ENCODE measurements at places on chromosomes 1 and 21.

GRCh38 chr1:101276818-101277217 is 40.0 kb downstream of the S1PR1 start:
- no peak for DNase-seq

DNA sequence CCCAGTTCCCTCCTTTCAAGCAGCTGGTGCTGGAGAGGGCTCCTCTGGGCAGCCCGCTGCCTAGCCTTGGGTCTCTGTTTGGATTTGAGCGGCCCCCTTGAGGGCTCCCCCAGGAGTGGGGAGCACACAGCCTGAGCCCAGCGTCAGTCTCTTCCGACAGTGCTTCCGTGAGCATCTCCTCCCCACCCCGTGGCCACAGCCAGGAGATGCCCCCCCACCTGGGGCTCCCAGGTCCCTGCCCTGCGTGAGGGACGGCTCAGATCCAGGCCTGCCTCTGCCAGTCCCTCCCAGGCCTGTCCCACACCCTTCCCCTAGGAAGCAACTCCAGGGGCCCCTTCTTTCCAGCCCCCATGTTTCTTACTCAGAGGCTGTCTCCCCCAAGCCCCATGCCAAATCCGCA is 3.5 kb downstream of the SAMD11 start:
- no peak for DNase-seq

DNA sequence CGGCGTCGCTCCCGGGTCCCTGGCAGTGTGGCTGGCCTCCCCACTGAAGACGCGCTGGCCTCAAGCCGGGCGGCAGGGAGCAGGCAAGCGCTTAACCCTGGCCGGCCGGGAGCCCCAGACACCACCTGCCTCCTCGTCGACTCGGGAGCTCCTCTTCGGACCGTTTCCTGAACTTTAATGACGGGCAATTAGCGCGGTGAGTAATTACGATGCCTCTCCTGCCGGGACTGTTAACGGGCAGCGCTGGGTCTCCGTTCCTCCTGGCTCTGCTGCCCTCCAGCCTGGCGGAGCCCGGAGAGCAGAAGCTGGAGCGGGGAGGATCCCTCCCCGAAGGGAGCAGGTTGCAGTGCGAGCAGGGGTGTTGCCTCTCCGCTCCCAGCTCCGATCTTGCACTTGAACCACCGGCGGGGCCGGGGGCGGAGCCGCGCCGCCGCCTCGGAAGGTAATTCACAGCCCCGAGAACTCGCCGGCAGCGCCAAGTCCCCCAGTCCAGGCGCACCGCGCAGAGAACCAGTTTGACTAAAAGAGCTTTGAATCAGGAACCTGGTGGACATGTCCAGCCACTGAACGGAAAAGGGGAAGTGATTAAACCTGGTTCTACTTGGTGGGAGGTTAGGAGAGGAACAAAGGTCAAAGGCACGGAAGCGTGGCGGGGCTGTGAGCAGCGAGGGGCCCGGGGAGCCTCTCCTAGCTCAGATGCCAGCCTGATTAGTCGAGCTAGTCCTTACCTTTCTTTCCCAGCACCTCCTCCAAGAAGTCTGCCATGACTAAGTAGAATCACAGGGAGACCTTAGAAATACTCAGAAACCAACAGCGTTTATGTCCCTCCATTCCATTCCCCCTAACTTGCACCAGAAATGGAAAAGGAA is 18.3 kb upstream of the PLEKHA6 start:
- DNase-seq: no peak

- DNase-seq: no peak
These were observed 215.9 kb upstream of the L1TD1 start for GRCh38 chr1:61978796-61979195.

DNA sequence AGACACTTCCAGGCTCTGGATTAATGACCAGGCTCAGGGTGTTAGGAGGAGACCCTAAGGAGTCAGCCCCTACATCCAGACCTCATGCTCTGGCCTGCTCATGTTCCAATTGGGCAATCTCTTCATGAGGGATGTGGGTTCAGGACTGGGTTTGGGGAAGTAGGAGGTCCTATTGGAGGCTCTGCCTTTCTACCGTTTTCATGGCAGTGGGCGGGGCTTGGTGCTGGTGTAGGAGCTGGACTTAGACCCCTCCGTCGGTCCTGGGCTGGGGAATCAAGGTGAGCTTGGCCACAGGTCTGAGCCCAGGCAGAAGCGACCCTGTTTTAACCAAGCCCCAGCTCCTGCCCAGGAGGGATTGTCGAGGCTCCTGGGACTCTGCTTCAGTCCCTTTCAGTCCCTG is 123.4 kb downstream of the PRDM16 start:
- DNase-seq: no peak

DNA sequence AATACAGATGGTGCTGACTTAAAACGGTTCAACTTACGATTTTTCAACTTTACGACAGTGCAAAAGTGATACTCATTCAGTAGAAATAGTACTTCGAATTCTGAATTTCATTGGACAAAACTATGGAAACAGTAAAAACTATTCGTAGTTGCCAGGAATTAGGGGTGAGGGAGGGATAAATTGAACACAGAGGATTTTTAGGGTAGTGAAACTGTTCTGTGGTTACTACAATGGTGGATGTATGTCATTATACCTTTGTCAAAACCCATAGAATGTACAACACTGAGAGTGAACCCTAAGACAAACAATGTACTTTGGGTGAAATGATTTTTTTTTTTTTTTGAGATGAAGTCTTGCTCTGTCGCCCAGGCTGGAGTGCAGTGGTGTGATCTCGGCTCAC is 7.5 kb downstream of the DDR2 start:
- no peak for DNase-seq

- DNase-seq: peak; percentile 62
These were observed 38.6 kb upstream of the GADD45A start for GRCh38 chr1:67646145-67647035.

GRCh38 chr1:230702934-230703678 is 10.8 kb downstream of the AGT start:
- no peak for DNase-seq

DNA sequence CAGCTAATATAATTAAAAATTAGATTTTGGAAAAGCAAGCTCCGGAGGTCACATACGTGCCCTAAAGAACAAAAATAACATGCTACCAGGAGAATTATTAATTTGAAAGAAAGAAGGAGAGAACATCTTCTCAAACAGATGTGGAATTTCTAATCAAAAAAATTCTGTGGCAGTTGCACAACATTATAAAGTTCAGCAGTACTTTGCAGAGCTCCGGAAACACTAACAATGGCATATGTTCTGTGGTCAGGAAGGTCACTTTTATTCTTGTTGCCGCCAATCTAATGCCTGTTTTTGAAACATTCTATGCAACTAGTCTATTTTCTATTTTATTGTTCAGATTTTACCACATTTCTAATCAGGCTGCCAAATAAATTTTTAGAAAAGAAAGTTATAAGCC is 186.8 kb downstream of the SMYD3 start:
- DNase-seq: peak; percentile 22

DNA sequence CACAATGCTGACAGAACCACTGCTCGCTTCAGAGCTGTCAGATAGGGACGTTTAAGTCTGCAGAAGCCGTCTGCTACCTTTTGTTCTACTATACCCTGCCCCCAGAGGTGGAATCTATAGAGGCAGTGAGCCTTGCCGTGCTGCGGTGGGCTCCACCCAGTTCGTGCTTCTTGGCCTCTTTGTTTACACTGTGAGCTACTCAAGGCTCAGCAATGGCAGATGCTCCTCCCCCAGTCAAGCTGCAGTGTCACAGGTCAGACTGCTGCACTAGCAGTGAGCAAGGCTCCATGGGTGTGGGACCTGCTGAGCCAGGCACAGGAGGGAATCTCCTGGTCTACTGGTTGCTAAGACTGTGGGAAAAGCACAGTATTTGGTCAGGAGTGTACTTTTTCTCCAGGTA is 47.1 kb downstream of the LEPR start:
- no peak for DNase-seq

DNA sequence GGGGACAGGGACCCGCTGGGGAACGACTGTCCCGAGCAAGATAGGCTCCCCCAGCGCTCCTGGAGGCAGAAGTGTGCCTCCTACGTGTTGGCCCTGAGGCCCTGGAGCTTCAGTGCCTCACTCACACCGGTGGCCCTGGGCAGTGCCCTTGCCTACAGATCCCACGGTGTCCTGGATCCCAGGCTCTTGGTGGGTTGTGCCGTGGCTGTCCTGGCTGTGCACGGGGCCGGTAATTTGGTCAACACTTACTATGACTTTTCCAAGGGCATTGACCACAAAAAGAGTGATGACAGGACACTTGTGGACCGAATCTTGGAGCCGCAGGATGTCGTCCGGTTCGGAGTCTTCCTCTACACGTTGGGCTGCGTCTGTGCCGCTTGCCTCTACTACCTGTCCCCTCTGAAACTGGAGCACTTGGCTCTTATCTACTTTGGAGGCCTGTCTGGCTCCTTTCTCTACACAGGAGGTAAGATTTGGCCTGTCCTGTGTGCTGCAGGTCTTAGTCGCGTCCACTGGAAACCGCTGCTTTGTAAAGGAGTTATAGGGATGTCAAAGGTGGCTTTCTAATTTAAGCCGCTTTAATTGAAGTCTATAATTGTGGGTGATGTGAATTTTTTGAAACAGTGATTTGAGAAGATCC is 717 bp downstream of the UBIAD1 start:
- DNase-seq: no peak

- no peak for DNase-seq
These were observed 52.6 kb upstream of the TRAPPC10 start for GRCh38 chr21:43959231-43960116.

GRCh38 chr1:168513656-168514404 is 30.0 kb downstream of the XCL2 start:
- no peak for DNase-seq

- peak; percentile 69 for DNase-seq
These were observed 8.1 kb upstream of the INKA2 start for GRCh38 chr1:111747282-111747734.

DNA sequence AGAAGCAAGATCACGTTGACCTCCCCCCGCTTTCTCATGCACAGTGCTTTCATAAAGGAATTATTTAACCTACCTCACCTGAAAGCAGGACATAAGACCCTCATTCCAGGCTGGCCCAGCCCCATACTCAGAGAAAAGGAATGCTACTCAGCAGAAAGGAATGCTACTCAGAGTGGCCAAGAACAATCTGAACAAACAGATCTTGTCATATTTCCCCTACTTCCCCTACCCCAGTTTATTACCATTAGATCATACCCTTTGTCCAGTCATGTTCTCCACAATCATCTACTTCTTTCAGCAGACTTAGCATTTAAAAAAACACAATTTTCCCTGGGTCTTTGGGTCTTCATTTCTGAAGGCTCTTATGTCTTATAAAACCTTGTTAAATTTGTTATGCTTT is 89.8 kb downstream of the SLC16A1 start:
- DNase-seq: no peak

DNA sequence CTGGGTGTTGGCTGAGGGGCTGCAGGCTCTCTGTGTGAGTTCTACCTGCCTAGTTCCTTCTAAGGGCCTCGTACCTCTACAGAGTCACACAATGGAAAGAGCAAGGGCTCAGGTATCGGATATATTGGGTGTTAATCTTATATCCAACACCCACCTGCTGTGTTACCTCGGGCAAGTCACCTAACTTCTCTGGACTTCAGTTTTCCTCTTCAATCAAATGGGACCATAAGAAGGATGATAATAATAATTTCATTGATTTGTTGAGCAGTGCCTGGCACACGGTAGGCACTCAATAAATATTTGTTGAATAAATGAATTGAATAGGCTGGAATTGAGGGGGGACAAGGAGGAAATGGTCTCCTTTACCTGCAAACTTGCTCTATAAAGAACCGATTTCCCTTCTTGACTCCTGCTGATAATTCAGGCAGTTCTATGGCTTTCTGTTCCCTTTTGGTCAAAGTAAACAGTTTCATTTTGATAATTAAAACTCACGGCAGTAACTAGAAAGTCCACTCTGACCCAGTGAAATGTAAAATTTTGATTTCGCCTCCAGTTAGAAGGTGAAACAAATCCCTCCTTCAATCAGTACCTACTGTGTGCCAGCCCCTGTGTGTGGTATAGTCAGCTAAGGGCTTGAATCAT is 16.5 kb upstream of the MAN1C1 start:
- DNase-seq: no peak

DNA sequence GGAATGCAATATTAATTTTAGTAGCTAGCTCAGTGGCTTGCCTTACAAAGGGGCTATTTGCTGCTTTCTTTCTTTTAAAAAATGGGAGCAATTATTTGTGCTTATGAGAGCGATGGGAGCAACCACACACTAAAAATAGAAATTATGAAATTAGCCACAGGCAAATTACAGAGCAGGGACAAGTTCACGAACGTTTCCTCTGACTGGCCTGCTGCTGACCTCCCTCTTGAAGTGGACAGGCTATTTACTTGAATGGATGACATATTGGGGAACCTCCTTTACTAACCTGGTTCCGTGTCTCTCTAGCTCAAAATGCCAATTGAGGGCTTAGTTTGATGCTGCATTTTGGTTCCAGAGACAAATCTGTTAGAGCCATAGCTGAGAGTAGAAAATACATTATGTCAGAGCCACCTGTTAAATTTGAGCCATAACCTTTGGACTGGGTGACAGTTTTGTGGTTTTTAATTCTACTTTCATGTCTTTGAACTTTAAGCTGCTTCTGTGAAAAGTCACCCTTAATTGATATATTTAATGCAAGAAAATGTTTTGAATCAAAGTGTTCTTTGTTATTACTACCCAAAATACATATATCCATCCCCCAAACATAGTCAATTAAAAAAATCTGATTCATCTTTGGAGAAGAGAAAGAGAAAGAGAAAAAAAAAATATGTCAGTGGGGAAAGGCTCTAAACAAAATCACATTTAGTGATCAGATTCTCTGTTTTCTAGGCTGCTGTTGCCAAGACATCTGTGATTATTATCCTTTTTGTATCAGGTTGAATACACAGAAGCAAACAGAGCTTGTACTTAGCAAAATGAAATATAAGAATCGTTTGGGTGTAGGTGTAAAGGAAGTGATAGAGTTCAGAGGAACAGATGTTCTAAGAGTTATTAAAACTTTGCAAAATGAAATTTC is 351.9 kb downstream of the ADGRL2 start:
- peak; percentile 55 for DNase-seq

GRCh38 chr1:180923887-180924286 is 11.2 kb downstream of the KIAA1614 start:
- no peak for DNase-seq

- DNase-seq: no peak
These were observed 161.9 kb upstream of the UBE2U start for GRCh38 chr1:64041371-64042131.

DNA sequence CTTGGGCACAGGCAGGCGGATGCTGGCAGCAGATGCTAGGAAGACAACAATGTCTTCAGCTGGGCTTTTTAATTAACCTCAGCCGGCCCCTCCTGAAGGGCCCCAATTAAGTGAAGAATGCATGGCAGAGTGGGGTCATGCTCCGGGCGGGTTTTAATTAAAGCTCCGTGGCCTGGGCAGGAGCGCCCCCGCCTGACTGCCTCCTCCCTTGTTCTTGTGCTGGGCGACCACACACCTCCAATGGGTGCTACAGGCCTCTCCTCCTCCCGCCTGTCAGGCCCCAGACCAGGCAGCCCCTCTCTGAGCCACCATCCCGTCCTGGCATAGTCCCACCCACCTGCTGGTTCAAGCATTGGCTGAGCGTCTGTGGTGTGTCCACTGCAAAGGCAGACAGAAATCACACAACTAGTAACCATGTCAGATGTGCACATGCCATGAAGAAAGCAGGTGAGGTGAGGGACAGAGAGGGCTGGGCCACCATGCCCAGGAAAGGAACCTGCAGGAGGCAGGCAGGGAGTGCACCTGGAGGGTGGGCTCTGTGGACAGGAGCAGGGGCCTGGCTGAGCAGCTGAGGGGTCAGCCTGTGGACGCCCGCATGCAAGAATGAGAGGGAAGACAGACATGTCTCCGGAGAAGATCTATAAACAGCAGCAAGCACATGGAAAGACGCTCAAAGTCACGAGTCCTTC is 8.5 kb upstream of the ARF1 start:
- no peak for DNase-seq

GRCh38 chr21:27298465-27298864 is 331.6 kb upstream of the ADAMTS5 start:
- DNase-seq: no peak

Measured in myocyte (in vitro differentiated cells).